T-helper 2 cell (primary cell): ENCODE measurements at places on chromosomes 1 and 21.

DNA sequence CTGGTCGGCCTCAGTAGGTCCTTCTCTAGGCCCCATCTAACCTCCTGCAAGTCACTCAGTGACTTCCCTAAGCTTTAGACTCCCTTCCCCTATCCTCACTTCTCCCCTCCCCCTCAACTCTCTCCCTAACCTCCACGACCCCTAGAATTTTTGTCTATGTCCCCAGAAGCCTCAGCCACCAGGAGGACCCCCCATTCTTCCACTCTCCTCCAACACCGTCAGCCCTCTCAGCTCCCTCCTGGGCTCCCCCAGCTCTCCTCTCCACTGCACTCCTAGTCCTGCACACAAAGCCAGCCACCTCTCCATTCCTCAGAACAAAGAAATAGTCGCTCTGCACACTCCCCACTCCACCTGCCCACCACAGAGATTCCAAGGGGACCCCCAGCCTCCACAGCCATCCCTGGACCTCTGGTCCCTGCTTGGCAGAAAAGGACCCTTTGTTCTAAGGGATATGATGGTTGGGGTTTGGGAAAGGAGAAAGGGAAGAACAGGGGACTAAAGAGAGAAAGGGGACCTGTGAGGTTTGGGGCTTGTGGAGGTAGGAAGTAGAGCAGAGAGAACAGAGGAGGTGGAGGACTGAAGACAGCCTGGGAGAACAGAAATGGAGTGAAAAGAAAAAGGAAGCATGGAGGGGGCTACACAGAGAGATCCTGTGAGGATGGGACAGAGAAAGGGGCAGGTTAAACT is 2.8 kb downstream of the ARHGEF2 start:
- DNase-seq, result no peak

DNA sequence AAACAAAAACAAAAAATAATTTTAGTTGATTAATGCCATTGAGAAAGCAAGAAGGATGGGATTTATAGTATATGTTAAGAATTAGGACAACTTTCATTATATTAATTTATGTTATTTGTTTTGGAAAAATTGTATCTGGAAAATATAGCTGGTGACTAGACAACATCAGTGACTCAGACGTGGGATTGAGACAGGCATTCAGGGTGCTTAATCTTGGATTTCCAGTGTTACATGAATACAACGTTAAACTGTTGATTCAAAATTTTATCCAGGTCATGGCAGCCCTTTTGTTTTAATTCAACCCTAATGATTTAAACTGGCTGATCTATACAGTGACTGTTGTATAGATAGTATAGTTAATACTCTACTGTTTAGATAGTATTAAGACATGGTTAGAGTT is 827.1 kb upstream of the B3GALT2 start:
- DNase-seq, result no peak

DNA sequence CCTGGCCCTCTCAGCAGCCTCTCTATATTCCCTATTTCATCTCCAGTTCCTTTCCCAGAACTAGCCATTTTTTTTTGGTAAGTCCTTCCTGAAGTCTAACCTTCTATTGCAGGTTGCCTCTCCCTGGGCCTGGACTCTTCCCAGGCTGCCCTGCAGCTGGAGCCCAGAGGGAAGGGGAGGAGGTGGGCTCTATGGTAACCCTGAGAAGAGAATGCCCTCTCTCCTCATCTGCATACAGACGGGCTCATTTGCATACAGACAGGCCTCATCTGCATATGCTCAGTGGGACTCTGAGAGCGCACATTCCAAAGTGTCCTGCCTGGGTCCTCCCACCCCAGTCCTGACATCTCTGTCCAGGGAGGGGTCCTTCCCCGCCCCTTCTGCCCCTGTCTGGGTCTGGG is 32.7 kb downstream of the RHBG start:
- no peak for DNase-seq

GRCh38 chr1:163927493-163927892 is 605.7 kb downstream of the NUF2 start:
- DNase-seq, result no peak

DNA sequence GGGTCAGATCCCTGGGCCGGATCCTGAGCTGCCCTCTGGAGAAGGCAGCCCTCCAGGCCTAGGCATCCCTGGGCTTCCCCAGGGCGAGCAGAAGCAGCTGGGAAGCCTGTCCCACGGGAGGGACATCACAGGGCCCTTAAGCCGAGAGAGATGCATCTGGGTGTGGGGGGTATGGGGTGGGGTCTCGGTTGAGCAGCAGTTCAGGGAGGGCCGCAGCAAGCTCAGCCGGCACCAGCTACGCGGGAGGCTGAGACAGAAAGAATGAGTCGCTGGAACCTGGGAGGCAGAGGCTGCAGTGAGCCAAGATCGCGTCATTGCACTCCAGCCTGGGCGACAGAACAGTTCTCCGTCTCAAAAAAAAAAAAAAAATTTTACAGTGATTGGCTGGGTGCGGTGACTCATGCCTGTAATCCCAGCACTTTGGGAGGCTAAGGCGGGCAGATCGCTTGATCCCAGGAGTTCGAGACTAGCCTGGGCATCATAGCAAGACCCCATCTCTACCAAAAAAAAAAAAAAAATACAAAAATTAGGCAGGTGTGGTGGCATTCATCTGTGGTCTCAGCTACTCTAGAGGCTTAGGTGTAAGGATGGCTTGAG is 37.7 kb downstream of the RRP1 start:
- DNase-seq, result no peak

GRCh38 chr1:223738465-223739365 is 26.4 kb downstream of the CAPN2 start:
- DNase-seq, result no peak

DNA sequence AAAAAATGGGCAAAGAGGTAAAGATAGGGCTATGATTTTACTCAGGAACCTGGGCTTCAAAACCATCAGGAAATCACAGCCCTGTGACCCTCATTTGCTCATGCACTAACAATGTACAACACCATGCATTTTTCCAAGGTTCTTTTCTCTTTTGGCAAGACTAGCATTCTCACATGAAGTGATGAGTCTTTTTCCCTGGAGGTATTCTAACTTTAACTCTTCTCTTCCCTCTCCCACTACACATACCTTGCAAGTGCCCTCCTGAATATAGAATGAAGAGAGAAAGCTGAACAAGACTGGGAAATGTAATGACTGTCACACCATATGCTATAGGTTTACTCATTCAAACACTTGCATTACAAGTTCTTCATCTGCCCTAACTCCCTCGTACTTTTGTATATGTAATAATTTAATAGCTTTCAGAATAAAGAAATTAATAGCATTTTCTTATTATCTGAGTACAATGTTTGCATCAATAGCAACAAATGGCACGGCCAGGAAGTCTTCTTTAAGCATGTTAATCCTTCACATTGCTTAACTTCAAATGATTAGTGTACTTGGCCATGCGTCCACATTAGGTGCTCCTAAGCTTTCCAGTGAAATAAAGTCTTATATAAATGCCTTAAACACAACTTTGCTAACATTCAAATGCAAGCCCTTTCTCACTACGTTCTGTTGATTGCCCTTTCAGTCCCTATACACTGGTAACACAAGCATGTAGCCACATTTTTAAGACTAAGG is 1.8 kb downstream of the NIBAN1 start:
- no peak for DNase-seq

- DNase-seq, result no peak
Observed at GRCh38 chr1:201636510-201636971, 97.6 kb downstream of the NAV1 start.

DNA sequence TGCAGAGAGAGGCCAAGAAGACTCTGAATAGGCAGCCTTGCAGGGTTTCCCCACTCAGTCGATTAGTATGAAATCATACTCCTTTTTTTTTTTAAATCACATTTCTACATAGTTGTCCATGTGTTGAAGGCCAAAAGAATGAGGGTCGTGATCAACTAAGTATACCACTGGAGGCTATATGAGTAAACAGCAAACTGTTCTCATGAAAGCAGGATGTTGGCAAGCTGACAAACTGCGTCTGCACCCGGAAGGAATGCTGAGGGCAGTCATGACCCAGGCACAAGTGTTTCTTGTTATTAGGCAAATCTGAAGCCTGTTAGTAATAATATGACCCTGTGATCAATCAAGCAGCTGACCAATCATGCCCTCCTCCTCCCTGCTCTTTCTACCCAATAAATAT is 213.2 kb downstream of the USH2A start:
- no peak for DNase-seq

DNA sequence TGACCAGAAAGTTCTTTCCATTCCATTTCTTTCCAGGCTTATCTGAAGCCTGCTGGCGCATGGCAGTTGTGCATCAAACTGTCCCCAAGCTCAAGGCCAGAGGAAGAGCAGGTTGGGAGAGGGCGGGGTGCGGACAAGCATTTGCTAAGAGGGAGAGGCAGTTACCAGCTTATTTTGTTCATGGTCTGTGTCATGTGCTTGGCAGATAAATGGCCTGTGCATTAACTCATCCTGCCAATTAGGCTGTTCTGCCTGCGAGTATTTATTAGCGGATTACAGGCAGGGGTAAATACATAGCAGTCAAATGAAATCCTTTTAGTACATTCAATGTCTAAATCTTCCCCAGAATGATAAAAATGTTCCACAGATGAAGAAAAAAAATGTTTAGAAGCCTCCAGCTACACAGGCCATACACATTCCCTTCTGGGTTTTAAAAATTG is 48.9 kb upstream of the B3GALNT2 start:
- DNase-seq, result no peak

- DNase-seq, result no peak
Observed at GRCh38 chr1:212101735-212102134, 66.2 kb downstream of the DTL start.

- no peak for DNase-seq
Observed at GRCh38 chr1:26278303-26278702, 1.6 kb upstream of the SH3BGRL3 start.

GRCh38 chr1:235742914-235743599 is 93.5 kb upstream of the GNG4 start:
- DNase-seq, result no peak

GRCh38 chr21:37183749-37184148 is 83.4 kb downstream of the VPS26C start:
- no peak for DNase-seq

DNA sequence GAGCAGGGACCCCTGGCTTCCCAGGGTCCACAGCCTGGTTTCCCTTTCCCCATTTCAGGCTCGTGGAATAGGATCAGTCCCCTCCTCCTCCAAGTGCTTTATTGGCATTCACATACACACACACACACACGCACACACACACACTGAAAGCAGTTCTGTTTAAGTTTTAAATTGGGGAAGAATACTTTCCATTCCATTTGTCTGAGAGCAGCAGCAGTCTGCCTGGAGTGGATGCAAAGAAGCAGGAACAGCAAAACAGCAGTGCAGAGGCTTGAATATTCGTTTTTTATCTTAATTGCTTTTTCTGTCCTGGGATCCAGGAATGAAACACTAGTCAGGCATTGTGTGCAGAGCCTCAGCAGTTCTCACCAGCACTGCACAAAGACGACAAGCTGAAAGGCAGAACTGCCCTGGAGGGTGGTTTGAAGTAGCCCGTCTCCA is 7.1 kb downstream of the CYB561D1 start:
- DNase-seq, result no peak

DNA sequence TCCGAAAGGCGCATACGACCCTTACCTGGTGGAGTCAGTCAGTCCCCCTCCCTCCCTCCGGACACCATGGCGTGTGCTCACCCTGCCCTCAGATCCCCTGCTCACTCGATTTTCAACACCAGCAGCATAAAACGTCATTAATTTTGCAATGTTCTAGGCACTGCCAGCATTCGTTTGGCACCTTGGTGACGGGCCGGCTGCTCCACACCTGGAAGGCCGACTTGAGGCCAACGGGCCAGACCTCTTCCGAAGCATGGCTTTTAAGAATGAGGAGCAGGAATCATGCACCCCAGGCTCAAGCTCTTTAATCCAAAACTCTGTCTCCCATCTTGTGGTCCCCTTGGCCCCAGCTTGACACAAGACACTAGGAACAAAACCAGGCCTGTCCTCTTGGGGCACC is 33.1 kb downstream of the NPHP4 start:
- no peak for DNase-seq

GRCh38 chr1:85049735-85050166 is 1.5 kb upstream of the MCOLN3 start:
- DNase-seq, result no peak

DNA sequence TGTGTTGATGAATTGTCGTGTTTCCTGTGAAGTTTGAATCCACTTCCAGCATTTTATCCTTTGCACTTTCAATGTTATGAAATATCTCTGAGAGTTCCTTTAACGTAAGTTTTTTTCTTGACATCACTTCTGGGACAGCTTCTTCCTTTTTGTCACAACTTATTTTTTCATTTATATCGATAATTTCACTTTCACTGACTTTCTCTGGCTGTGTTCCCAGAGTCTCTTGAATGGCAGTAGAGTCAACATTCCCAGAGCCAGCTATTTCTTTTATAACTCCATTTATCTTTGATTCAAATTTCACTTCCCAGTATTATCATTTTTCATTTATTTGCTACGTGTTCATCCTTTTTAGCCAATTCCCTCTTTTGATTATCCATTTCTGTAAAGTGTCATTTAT is 256.5 kb downstream of the PAPPA2 start:
- DNase-seq, result no peak

- DNase-seq, result no peak
Observed at GRCh38 chr1:176903474-176903873, 261.0 kb downstream of the ASTN1 start.

DNA sequence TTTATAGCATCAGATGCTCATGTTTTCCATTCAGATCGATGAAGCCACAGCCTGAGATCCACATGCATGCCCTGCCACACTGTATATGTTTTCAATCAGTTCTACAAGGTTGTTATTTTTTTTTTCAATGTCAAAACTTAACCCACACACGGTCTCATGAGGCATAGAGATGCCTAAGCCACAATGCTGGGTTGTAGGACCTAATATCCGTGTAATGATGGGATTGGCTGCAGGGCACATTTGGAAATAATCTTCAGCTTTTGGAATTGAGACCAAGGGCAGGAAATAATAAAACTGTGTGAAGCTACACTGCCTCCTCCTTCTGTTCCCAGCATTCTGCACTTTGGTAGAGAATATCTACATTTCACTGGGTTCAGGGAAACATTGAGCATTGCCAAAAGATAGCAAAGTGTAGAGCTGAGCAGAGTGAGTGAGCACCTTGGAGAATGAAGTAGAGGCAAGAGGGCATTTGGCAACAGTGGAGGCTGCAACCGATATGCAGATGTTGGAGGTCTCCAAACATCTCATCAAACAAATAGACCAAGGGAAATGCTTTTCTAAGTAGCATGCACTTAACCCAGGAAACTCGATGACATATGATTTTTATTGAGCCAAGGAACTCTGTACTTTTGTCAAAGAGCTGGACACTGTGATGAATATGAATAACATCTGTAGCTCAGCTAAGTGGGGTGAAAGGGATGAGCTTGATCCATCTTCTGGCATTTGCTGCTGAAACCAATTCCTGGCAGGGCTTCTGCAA is 176.7 kb downstream of the LYPLAL1 start:
- DNase-seq, result no peak

- no peak for DNase-seq
Observed at GRCh38 chr1:10471411-10472219, 714 bp downstream of the DFFA start.

- DNase-seq, result no peak
Observed at GRCh38 chr1:35586808-35587207, 13.7 kb downstream of the TFAP2E start.

GRCh38 chr1:200753650-200754198 is 15.0 kb downstream of the CAMSAP2 start:
- DNase-seq, result no peak

- DNase-seq, result no peak
Observed at GRCh38 chr1:15758953-15759661, 512 bp downstream of the FBLIM1 start.
